Stimulated activated CD8-positive, alpha-beta memory T cell treated with anti-CD3 and anti-CD28 coated beads, Interleukin-7, amount 100 ng/mL, for 48 hours (primary cell): ENCODE measurements at places on chromosomes 12 and 14.

GRCh38 chr14:67167420-67168109 lies 21.7 kb upstream of the GARIN2 start:
- no peak for DNase-seq

DNA sequence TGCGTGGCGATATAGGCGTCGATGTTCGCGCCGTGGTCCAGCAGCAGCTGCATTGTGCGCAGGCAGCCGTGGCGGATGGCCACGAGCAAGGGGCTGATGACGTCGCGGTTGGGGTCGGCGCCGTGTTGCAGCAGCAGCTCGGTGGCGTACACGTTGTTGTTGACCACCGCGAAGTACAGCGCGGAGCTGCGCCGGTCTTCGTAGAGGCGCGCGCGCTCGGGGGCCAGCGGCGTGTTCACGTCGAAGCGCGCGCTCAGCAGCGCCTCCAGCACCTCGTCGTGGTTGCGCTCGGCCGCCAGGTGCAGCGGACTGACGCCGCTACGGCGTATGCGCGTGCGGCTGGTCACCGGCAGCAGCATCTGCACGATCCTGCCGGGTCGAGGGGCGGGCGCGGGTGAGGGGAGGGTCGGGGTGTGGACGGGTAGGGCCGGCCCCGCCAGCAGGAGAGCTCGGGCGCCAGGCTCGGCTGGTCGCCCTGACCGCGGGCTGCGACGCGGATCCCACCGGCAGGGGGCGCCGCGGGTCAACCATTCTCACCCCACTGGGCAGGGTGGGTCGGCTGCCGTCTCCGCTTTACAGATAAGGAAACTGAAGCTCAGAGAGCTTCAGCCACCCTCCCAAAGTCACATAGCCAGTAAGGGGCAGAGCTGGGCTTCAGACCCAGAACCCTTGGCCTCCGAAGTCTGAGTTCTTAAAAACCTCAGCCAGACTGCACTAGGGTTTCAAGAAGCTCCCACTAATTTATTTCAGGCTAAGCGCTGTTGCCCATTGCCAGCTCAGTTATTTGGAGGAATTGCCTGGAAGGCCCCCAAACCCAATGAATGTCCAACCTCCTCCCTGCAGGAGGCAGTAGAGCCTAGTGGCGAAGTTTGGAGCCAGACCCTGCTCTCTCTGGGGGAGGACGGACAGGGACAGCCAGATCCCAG lies 12.4 kb downstream of the FAM181A start:
- peak; percentile 84 for DNase-seq

DNA sequence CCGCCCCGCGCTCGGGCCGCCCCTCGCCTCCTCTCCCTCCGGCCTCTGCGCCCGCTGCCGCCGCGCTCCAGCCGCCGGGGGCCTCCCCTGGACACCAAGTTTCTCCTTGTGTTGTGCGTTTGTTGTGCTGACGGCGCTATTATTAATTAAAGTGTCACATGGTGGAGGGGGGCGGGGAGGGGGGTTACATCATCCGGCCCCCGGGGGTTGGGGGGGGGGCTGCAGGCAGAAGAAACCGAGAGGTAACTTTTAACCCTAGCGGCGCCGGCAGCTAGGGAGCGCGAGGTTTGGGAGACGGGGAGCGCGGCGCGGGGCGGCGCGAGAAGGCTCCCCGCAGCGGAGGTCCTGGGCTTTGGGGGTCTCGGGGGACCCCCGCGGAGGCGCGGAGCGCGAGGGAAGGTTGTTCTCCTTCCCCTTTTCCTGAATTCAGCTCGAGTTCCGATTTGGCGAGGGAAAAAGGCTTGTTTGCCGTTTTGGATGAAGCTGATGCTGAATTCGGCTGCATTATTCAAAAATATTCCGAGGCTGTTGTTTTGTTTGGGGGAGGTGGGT lies at the start of gene HRK:
Gene HRK, minus strand, starts transcription at position 117 of the 552 bp plus-strand sequence. CDS start 134 bp downstream, outside the sequence.
- DNase-seq = no peak

DNA sequence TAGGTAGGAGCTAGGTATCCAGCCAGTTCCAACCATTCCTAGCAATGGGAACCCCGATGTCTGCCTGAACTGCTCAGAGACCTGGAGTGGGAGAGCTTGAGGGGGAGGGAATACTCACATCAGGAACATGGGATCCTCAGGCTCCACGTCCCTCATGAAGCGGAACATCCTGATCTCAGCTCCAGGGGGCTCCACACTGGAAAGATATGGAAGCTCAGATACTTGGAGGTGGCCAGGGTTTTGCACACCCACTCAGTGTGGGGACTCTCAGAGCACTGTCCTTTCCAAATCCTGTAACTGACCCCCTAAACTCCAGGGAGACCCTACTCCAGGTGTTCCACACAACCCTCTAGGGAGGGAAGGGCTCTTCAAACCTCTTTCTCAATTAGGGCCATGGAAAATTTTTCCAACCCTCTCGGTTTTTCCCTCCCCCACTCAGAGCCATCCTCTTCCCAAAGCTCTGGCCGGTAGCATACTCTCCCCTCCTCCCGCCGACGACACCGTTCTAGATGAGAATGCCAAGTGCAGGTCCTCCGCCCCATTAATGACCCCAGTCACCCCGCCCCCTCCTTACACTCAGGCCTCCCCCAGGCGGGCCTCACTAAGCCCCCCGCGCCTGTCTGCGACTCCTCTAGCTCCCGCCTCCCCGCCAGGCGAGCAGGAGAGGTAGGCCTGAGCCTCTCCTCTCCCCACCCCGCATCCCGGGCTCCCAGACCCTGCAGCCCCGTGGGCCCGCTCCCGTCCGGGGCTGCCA lies 597 bp downstream of the MLF2 start:
- DNase-seq = no peak

DNA sequence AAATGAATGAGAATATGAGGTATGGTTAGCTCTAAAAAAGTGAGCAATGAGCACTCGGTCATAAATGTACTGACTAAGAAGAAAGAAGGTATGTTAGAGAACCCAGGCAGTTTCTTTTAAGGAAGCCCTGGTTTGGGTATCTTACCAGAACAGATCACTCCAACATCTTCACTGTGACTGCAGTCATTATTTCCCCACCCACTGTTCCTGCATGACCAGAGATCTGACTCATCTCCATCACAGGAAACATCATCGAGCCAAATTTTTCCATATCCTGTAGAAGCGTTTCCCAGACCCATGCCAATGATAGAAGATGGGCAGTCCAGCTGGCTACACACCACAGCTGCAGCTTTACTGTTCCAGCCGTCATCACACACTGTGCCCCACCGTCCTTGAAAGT lies 48.0 kb downstream of the CD163L1 start:
- DNase-seq = no peak

DNA sequence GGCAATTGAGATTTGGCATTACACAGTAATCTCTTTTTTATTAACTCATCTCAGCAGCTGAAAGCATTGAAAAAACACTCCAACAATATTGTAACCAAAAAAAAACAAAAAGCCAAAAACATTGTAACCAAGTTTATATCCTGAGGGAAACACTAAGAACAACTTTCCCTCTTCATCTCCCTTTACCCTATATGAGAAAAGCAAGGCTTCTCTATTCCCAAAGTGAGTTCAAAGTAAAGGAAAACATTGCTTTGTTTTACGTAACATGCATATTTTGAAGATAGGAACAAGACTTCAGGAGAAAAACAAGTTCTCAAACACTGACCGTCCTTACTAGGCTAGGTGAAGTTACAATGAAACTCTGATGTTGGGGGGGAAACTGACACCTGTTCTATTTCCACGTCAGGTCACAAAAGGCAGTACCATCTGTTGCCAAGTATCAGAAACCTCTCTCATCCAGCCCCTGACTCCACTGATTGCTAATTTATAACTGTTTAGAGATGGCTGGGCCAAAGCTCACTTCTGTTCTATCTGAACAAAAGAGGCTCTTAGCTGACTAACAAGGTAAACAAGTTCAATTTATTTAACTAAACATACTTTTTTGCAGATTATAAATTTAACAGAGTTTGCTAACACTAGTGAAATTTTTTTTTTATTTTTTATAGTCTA lies 67.9 kb upstream of the PLXNC1 start:
- no peak for DNase-seq

- peak; percentile 37 for DNase-seq
Measured at GRCh38 chr12:120820884-120821510, 83.2 kb downstream of the SPPL3 start.

- no peak for DNase-seq
Measured at GRCh38 chr12:40769846-40770245, 77.6 kb downstream of the CNTN1 start.

DNA sequence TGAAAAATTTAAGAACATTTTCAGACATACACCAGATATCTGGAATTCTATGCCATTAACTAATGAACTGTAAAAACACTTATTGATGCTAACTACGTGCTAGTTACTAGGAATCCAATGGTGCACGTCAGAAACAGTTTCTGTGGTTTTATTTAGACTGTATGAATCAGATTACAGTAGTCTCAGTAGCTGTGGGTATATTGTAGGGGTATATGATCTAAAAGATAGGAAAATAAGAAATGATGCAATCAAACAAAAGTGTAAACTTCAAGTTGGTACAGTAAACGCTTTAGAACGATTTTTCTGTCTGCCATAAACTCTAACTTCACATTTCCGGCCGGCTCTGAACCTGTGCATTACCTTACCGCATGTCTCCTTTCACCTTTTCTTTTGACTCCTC lies 2.3 kb downstream of the ABCC9 start:
- no peak for DNase-seq

DNA sequence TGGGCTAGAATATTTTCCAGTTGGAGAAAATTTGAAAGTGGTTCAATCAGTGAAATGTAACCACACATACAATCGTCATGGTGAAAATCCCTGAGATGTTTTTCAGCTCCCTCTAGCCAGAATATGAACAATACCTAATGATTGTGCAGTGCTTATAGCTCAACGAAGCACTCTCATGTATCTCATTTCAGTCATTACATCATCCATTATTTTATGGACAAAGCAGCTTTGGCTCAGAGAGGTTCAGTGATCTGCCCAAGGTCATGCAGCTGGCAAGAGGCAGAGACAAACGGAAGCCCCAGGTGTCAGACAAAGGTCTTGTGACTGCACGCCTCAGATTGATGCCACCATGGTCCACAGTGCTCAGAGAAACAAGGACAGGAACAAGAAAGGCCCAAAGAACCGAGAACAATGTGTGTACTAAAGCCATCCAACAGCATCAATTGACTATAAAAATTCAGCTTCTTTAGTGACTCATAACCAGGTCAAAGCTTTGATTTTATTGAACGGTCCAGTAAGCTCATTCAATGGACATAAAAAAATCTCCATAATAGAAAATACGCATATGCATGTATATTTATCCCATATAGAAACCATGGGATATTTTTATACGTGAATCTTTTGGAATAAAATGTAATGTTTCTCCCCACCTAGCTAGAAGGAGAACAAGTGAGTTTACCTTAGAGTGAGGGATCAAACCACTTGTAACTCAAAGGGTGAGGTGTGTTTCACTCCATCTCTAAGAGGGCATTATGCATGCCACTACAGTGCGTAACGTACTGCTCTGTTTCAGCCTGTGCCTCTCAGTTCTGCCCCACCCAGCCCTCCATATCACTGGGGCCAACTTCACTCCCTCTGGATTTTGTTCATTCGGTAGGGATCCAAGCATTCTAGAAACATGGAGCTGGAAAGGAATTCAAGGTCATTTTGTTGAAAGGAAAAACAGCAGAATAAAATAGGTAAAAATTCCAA lies 141.8 kb downstream of the GRIN2B start:
- DNase-seq = no peak

DNA sequence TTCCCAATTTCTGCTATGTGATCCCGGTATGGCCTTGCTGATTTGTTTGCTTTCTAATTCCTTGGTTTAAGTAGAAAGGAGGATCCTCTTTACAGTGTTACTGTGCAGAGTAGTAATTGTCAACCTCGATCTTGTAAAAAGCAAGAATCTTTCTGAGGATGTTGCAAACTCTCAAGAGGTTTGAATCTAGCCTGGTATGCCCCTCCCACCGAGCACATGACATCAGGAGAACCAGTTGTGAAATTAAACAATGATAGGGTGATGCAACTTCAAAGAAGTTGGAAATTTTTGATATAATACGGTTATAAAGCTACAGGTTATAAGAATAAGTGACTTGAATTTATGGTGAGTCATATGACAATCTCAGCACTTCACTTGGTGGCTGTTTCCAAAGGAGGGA lies 35.0 kb upstream of the FUT8 start:
- no peak for DNase-seq

DNA sequence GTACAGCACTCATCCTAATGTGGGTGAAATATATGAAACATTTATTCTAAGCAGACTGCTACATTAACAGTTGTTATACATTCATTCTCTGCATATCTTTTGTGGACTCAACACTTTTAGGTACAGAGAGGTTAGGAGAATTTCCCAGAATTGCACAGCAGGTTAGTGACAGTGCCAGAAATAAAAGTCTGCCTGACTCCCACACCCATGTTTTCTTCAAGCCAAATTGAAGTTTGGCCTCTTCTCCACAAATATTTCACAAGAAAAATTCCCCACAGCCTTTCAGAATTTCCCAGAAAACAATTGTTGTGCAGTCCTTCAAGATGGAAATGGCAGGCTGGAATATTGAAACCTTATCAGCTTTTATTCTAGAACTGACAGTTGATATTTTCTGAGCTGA lies 464.8 kb downstream of the RAD51B start:
- no peak for DNase-seq

- DNase-seq = no peak
Measured at GRCh38 chr14:45089813-45090212, 5.9 kb downstream of the PRPF39 start.

GRCh38 chr14:103378038-103378854 lies 7.0 kb upstream of the MARK3 start:
- DNase-seq = no peak

DNA sequence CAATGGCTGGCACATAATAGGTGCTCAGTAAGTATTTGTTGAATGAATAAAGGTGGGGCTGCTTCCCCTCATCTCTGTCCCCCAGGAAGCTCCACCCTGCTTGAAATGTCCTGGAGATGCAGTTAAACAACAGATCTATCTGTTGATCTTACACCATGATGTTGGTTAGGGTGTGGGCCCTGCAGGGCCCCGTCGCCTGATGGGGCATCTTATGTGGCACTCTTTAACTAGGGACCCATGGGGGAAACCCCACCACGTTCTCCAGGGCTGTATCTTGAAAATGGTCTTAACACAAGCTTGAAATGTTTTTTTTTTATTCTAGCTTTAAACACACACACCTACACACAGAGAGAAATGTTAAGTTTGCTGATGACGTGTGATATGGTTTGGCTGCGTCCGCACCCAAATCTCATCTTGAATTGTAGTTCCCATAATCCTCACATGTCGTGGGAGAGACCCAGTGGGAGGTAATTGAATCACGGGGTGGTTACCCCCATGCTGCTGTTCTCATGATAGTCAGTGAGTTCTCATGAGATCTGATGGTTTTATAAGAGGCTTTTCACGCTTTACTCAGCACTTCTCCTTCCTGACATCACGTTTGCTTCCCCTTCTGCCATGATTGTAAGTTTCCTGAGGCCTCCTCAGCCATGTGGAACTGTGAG lies 741.7 kb downstream of the VRK1 start:
- DNase-seq = no peak

GRCh38 chr14:100621806-100622205 lies 34.6 kb upstream of the BEGAIN start:
- no peak for DNase-seq

GRCh38 chr12:75065482-75065881 lies 144.2 kb downstream of the KCNC2 start:
- DNase-seq = no peak

DNA sequence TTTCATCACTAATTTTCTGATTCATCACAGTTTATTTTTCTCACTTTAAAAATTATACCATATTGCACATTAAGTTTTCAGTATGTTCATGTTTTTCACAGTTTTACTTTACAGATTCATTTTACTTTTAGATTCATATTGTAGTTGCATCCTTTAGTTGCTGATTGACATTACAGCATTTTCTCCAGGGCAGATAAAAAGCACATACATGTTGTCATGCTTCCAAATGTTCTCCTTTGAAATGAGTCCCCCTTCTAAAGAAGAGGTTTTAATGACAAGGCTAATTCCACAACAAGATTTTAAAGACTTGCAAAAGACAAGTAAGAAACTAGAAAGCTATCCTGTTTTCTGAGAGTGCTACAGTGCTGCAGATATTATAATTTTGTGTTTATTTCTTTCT lies 72.1 kb upstream of the RASSF8 start:
- DNase-seq = no peak
